ENCODE measurements at places on chromosomes 2 and 18. TPM values are rescaled to one million over a fixed set of nuclear protein-coding genes. Genes with fewer than 3 reads are reported as not detected.

The PTH2R gene
- 0.99 TPM for total RNA-seq

The MSGN1 gene
- total RNA-seq: not detected

The GPBAR1 gene
- total RNA-seq: 0.44 TPM

The OXER1 gene
- total RNA-seq: 0.50 TPM

The RNF152 gene
- total RNA-seq: 21.2 TPM

The KCNG2 gene
- total RNA-seq: 1.3 TPM

The KIF1A gene
- total RNA-seq: 186 TPM

All from spinal cord (tissue), 10 donors.